ENCODE measurements at places on chromosomes 3 and 15.

- DNase-seq = no peak
Observed at GRCh38 chr3:118641608-118642007, 393.0 kb downstream of the IGSF11 start.

- no peak for DNase-seq
Observed at GRCh38 chr3:69659180-69659910, 79.9 kb upstream of the MITF start.

GRCh38 chr15:73583544-73583943, 49.6 kb downstream of the NPTN start:
- no peak for DNase-seq

DNA sequence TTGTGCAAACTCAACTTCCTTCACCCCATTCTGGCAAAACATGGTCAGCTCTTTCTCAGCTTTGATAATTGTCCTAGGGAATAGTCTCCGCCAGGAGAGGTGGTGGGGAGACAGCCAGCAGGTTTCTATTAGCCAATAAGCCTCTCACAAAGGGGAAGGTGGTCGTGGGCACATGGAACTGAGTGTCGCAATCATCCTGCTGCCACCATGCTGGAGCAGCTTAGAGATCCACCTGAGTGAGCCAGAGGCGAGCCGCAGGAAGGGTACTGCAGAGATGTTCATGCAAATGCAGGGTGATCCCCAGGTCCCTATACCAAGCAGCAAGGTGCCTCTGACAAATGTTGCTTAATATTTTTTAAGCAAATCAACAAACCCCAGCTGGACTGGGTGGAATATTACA, 182.8 kb downstream of the RORA start:
- no peak for DNase-seq

Measured in stimulated activated CD4-positive, alpha-beta T cell treated with anti-CD3 and anti-CD28 coated beads, Interleukin-1b, Interleukin-23, amount 100 ng/mL, for 48 hours (primary cell).